Immature natural killer cell (primary cell): ENCODE measurements at places on chromosomes 5 and 9.

GRCh38 chr5:143986516-143987212, 174.7 kb downstream of the HMHB1 start:
- no peaks in the 10 kb centered on the region for H3K4me1 ChIP-seq
- no peaks in the 10 kb centered on the region for H3K36me3 ChIP-seq
- no peak overlapping the region for H3K4me3 ChIP-seq
- no peaks in the 10 kb centered on the region for H3K27me3 ChIP-seq

DNA sequence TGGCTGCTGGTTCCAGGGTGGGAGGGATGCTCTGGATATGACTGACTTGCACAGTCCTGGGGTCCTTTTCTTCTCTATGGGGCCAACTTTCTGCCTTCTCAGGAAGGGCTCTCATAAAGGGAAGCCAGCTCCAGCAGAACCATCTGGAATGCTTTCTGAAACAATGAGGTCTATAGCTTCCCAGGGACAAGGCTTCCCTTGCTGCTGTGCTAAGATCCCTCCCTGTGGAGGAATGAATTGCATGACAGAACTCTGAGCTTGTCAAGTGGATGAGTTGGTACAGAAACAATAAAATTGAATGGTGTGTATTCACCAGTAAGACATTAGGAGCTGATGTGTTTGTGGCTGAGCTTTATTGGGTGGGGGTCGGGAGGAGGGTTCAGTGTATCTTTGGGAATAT, 19.8 kb downstream of the CKMT2 start:
- no peak overlapping the region for H3K27ac ChIP-seq
- H3K4me3 ChIP-seq: no peak overlapping the region
- DNase-seq: no peak
- peaks cover 2% of the 10 kb centered on the region for H3K27me3 ChIP-seq

DNA sequence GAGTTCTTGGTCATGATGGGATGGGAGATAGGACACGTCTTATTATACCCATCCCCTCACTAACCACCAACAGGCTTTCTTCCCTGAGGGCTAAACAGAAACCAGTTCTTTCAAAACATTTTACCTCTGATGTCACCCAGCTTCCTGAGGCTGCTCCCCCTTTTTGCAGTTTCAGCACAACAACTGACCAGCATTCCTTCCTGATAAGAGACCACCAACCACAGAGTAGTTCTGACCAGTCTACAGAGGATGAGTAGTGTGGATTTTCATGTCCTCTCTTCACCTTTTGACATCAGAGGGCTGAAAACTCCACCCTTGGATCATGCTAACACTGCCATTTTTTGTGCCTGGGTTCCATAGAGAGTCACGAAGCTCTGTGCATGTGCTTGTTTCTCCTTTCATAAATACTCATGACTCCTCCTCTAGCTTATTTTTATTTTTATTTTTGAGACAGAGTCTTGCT, 82.6 kb downstream of the OSTF1 start:
- no peak for DNase-seq
- peaks cover 57% of the 10 kb centered on the region for H3K36me3 ChIP-seq
- H3K4me1 ChIP-seq: peaks cover 73% of the 10 kb centered on the region
- no peaks in the 10 kb centered on the region for H3K27me3 ChIP-seq

DNA sequence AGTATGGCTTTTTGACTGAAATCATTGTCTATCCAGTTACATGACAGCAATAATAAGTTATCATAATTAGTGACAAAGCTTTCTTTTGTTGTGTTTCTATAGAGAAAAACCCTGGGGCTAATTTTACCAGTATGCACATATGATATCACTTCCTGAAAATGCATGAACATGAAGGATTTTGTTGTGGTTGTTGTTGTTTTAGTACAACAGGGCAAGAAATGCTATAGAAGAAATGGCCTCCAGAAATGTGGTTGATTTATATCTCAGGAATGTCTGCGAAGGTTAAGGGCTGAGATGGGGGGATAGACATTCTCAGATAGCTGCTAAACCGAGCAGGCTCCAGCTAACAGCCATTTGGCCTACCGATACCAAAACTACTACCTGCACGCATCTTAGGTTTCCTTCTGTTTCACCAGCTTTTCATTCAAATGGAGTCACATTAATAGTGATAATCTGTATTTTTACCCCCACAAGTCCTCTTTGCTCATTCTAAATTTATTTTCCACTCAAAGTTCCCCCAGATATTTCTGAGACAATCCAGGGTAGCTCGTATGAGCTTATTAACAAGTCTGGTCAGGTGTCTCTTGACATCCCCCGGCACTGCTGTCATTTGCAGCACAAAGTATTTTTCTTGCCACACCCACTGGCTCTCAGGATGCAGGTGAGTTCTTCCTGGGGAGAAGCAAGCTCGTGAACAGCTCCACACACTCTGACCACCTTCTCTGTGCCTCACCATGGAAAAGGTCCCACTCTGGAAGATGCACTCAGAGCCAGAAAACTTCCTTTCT, 232.4 kb upstream of the GAS1 start:
- H3K4me1 ChIP-seq: peaks cover 3% of the 10 kb centered on the region
- peaks cover 7% of the 10 kb centered on the region for H3K27me3 ChIP-seq
- peaks cover 5% of the 10 kb centered on the region for H3K36me3 ChIP-seq
- H3K27ac ChIP-seq: no peak overlapping the region
- no peak for DNase-seq
- H3K4me3 ChIP-seq: no peak overlapping the region

DNA sequence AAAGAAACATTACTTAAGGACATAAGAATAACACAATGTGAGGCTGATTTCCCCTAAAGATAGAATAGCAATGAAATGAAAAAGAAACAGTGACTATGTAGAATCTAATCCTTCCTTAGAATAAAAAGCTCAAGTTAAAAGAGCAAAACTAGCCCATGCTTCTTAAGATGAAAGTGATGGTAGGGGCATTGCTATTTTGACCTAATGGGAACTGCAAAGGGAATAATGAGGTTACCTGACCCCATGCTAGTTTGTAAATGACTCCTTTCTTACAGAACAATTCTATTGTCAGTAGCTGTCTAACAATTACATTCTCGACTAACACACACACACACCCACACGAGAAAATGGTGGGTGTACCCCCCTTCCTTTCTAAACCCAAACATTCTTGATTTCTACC, 575.8 kb downstream of the CSNK1G3 start:
- H3K27ac ChIP-seq: no peak overlapping the region
- H3K4me3 ChIP-seq: no peak overlapping the region
- no peaks in the 10 kb centered on the region for H3K4me1 ChIP-seq
- H3K36me3 ChIP-seq: no peaks in the 10 kb centered on the region
- H3K27me3 ChIP-seq: no peaks in the 10 kb centered on the region
- DNase-seq: no peak

DNA sequence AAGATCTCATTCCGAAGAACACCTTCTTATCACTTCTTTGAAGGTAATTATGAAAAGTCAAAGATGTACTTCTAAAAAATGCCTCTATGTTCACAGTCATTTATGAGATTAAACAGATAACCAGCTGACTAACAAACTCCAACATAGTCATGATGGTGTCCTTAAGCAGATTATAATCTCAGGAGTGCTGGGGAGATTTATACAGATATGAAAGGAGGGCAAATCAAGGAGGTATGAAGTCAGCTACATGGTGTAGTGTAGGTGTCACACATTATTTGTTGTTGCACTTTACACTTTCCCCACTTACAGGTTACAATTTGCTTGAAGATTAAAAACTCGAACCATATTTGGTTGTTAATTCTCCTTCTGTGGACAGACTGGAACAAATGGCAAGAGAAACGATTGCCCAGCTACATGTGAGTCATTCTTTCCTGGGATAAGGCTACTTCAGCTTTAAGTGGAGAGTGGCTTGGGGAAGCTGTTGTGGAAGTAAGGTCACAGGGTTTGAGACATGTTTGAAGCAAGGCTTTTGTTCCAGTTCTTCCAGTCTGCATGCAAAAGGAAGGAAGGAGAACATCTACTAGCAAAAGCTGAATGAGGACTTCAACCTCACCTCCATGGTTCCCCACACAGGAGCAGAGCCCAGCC, 320.1 kb downstream of the ADGRV1 start:
- no peaks in the 10 kb centered on the region for H3K36me3 ChIP-seq
- peaks cover 3% of the 10 kb centered on the region for H3K27me3 ChIP-seq
- H3K27ac ChIP-seq: no peak overlapping the region
- no peak overlapping the region for H3K4me3 ChIP-seq
- no peaks in the 10 kb centered on the region for H3K4me1 ChIP-seq

DNA sequence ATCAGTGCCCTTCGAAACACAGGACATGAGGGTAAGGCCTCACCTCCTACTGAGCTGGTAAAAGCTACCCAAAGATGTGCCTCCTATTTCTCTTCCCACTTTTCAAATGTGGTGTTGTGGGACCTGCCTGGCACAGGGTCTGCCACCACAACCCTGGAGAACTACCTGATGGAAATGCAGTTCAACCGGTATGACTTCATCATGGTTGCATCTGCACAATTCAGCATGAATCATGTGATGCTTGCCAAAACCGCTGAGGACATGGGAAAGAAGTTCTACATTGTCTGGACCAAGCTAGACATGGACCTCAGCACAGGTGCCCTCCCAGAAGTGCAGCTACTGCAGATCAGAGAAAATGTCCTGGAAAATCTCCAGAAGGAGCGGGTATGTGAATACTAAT, 1.9 kb downstream of the IRGM start:
- peaks cover 18% of the 10 kb centered on the region for H3K4me1 ChIP-seq
- H3K27ac ChIP-seq: no peak overlapping the region
- H3K27me3 ChIP-seq: peaks cover 5% of the 10 kb centered on the region
- H3K4me3 ChIP-seq: no peak overlapping the region
- no peak for DNase-seq

- H3K27me3 ChIP-seq: peaks cover 20% of the 10 kb centered on the region
- DNase-seq: peak; percentile 63
- no peaks in the 10 kb centered on the region for H3K36me3 ChIP-seq
- peak overlapping the region; percentile 89 for H3K4me3 ChIP-seq
- H3K27ac ChIP-seq: peak overlapping the region; percentile 94
- H3K4me1 ChIP-seq: peaks cover 54% of the 10 kb centered on the region
Observed at GRCh38 chr9:131394464-131395156, 724 bp downstream of the PRRC2B start.

DNA sequence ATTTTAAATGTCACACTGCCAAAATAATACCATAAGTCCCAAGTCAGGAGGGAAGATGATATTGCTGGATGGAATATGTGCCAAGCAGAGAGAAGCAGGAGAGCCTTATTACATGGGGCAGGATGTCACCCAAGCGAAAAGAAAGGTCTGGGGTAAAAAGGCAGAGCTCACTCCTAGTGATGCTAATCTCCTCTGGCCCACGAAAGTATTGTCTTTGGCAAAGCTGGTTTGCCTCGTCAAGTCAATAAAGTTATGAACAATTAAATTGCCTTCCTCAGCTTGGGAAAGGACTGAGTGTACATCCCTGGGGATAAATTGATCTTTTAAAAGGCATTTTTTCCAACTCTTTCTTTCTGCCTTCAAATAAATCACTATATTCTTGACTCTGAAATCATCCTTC, 220.6 kb downstream of the DMAC1 start:
- no peak for DNase-seq
- H3K4me1 ChIP-seq: no peaks in the 10 kb centered on the region
- peaks cover 8% of the 10 kb centered on the region for H3K27me3 ChIP-seq
- H3K36me3 ChIP-seq: no peaks in the 10 kb centered on the region
- no peak overlapping the region for H3K4me3 ChIP-seq
- H3K27ac ChIP-seq: no peak overlapping the region

DNA sequence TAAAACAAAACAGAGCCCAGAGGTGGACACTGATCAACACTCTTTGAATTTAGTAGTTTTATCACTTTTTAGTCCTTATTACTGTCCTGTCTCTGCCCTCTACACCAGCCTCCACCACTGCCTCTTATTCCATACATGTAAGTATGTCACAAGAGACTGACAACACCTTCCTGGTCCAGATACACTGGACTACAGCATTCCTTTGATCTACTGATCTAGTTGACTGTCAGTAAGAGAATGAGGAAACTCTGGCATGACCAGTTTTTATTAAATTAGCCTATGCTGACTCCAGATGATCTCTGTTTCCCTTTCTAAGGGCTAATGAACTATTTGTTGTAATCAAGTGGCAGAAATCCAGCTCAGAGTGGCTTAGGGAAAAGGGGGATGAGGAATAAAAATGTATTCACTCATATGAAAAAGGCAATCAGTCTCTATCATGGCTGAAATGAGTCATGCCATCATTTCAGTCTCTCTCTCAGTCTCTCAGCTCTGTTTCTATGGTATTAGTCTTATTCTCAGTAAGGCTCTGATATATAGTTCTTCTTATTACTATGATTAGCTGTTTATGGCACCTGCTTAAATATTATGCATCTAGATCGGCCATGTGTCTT, 5.5 kb downstream of the ARHGEF37 start:
- no peaks in the 10 kb centered on the region for H3K36me3 ChIP-seq
- no peak overlapping the region for H3K4me3 ChIP-seq
- no peaks in the 10 kb centered on the region for H3K4me1 ChIP-seq
- no peak overlapping the region for H3K27ac ChIP-seq
- H3K27me3 ChIP-seq: peaks cover 2% of the 10 kb centered on the region

- no peaks in the 10 kb centered on the region for H3K4me1 ChIP-seq
- H3K4me3 ChIP-seq: no peak overlapping the region
- no peak overlapping the region for H3K27ac ChIP-seq
- no peaks in the 10 kb centered on the region for H3K27me3 ChIP-seq
- H3K36me3 ChIP-seq: peaks cover 3% of the 10 kb centered on the region
Observed at GRCh38 chr5:37511646-37512045, 132.5 kb downstream of the WDR70 start.

DNA sequence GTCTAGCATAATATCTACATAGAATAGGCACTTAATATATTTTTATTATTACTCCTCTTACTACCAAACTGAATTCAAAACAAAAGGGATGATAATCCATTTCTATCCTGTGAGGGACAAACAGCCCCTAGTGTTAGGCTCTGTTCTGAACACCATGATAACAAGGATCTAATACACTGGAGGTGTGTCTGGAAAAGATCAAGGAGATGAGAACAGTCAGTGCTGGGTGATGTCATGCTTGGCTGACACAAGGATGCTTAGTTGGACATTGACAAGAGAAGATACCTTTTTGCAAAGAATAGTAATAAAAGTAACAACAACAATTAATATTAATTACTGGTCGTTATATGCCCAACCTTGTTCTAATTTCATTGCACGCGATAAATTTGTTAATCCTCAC, 458.7 kb downstream of the EBF1 start:
- H3K27ac ChIP-seq: no peak overlapping the region
- H3K4me1 ChIP-seq: no peaks in the 10 kb centered on the region
- no peaks in the 10 kb centered on the region for H3K36me3 ChIP-seq
- no peak overlapping the region for H3K4me3 ChIP-seq

DNA sequence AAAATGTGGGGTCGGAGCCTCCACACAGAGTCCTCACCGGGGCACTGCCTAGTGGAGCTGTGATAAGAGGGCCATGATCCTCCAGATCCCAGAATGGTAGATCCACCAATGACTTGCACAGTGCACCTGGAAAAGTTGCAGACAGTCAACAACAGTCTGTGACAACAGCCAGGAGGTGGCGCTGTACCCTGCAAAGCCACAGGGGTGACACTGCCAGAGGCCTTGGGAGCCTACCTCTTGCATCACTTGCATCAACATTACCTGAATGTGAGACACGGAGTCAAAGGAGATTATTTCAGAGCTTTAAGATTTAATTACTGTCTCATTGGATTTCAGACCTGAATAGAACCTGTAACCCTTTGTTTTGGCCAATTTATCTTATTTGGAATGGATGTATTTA, 614.1 kb upstream of the CDH9 start:
- H3K27ac ChIP-seq: no peak overlapping the region
- H3K4me1 ChIP-seq: no peaks in the 10 kb centered on the region
- DNase-seq: no peak
- H3K4me3 ChIP-seq: no peak overlapping the region
- H3K36me3 ChIP-seq: no peaks in the 10 kb centered on the region

GRCh38 chr9:93257808-93258331, 73.9 kb downstream of the WNK2 start:
- no peak overlapping the region for H3K27ac ChIP-seq
- no peak overlapping the region for H3K4me3 ChIP-seq
- H3K36me3 ChIP-seq: no peaks in the 10 kb centered on the region
- peaks cover 2% of the 10 kb centered on the region for H3K4me1 ChIP-seq
- no peak for DNase-seq
